ENCODE measurements at places on chromosomes 3 and 15.

- no peak for DNase-seq
Observed at GRCh38 chr3:141942006-141942405, 65.6 kb downstream of the ATP1B3 start.

GRCh38 chr3:4681301-4681700 is 188.2 kb downstream of the ITPR1 start:
- no peak for DNase-seq

DNA sequence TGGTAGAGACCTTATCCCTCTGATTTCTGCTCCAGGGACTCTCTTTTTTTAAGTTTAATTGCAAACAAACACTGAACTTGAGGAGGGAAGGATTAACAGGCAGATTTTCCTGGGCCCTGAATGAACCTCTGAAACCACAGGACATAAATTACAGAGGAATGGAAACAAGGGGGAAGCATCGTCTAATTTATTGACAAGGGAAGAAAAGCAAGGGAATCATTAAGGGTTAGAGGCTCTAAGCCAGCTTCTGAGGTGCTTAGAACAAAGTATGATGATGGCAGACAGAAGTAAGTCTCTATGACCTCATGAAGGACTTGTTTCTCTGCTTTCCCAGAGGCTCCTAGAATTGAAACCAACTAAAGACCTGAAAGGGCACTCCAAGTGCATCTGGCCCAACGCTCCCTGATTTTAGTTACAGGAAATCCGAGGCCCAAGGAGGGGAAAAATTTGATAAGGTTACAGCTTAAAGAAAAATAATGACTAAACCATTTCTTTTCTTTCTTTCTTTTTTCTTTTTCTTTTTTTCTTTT is 244.7 kb upstream of the NR2E3 start:
- no peak for DNase-seq

DNA sequence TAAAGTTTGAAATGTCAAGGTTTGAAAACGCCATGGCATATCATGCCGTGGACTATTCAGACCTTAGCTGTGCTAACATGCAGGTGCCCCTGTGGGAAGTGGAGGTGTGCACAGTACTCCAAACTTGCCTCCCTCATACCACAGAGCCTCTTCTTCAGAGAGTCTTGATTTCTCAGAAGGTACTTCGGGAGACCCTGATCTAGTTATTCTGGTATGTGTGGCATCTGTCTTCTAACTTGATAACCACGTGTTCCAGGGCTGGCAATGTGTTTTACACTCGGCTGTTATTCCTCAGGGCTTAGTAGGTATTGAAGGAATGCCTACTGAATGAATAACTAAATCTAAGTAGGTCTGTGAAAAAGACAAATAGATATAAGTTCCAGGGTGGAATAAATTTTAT is 309.9 kb downstream of the CLSTN2 start:
- DNase-seq, result no peak

DNA sequence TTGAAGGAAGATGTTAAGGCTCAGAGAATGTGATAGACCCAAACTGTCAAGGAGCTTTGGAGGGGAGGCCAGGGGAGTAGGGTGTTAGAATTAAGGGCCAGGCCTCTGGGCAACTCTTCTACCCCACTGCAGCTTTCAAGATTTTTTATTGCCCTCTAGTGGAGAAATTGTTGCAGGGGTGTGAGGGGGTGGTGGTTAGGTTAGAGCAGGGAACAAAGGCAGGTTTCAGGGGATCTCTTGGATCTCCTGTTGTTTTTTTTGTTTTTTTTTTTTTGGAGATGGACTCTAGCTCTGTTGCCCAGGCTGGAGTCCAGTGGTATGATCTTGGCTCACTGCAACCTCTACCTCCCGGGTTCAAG is 1.4 kb upstream of the SEC13 start:
- DNase-seq, result peak; percentile 80

DNA sequence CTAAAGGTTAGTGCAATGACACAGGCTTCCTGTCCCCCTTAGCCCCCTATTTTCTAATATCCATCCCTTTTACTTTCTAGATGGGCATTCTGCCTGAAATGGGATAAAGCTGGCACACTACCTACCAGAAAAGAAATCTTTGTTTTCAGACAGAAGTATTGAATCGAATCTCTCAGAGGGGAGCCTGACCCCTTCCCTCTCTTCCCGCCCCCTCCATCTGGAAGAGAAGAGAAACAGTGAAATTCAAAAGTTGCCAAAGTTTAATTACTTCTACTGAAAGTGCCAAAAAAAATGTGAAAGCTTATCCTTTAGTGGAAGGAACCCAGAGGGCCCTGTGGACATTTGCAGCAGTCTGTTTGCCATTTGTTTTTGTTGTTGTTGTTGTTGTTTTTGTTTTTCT is 523.8 kb downstream of the AGBL1 start:
- no peak for DNase-seq
